Right cardiac atrium (tissue), 5 donors: ENCODE measurements at places on chromosomes 6 and 20.

GRCh38 chr6:73182021-73182607 lies 43.2 kb downstream of the KHDC1L start:
- DNase-seq, result no peak

DNA sequence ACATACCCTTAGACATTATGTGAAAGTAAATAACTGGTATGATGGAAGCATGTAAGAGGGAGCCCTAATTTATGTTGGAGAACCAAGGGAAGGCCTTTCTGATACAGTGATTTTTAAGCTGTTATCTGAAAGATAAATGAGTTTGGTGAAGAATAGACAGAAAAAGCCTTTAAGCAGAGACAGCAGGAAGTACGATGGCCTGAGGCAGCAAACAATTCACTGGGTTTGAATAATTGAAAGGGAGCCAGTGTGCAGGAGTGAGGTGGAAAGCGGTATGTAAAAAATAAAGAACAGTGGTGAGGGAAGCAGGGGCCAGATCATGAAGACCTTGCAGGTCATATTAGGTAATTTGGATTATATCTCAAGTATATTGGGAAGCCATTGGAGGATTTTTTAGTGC lies 4.1 kb upstream of the RAB23 start:
- DNase-seq, result no peak

GRCh38 chr20:34600892-34601653 lies 42.6 kb downstream of the MAP1LC3A start:
- no peak for DNase-seq

- DNase-seq, result peak; percentile 73
Observed at GRCh38 chr6:82144852-82145340, 102.6 kb downstream of the IBTK start.

- no peak for DNase-seq
Observed at GRCh38 chr20:57877131-57877824, 167.5 kb upstream of the PMEPA1 start.

DNA sequence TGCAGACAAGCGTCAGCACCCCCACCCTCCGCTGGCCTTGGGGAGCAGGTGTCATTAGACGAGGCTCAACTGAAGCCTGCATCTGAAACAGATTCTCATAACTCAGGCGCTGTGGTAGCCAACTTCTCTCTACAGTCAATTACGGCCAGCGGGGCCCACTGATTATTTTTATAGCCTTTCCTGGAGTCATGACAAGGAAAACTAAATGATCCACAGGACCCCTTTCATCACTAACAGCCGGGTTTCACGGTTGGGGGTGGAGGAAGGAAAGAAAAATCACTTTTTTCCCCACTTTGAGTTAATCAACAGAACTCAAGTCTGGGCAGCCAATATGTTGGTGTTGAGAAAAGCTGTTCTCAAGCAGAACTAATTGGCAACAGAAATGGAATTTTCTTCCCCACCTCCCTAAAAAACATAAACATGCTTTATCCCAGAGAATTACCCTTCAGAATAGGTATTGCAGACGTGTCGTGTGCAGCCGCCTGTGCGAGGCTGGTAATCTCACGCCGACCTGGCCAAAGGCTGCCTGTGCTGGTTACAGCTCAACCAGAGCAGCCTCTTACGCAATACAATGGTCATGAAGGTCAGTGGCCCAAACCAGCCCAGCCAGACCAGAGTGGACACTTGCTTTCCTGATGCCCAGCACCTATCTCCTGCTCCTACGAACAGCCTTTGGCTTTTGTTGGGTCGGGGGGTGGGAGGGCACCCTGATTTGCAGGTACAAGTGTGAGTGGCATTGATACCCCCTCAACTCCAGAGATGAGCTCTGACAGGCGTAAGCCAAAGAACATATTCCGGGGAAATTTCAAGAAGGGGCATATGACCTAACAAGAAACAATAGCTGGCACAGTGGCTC lies 11.0 kb downstream of the RIPOR3 start:
- DNase-seq, result peak; percentile 73

GRCh38 chr6:53647462-53648094 lies 18.0 kb downstream of the KLHL31 start:
- DNase-seq, result no peak

GRCh38 chr6:139114746-139115145 lies 20.1 kb upstream of the HECA start:
- DNase-seq, result no peak

GRCh38 chr20:51562332-51563173 lies 20.0 kb upstream of the NFATC2 start:
- peak; percentile 95 for DNase-seq

DNA sequence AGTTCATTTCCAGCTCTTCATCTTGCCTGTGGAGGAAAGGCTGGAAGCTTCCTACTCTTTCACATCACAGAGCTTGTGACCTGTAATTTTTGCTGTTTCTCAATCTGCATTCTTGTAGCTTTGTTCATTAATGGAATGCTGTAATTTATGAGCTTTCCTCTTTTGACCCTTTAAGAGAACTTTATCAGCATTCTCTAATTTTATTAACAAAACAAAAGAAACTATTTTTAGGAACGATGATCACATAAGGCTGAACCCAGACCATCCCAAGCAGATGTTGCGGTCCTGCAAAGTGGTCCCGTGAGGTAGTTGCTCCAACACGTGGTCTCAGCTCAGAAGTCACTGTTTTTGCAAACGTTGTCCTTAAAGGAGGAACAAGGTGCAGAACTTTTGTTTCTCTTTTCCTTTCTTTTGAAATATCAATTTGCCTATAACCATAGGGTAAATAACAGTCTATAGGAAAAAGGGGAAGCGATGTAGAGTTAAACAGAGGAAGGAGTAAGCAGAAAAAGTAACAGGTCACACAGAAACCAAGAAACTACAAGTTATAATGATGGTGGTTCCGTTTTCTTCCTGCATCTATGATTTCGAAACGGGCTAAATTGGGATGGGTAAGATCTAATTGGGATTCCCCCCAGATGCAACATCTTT lies 121.3 kb upstream of the PHACTR1 start:
- no peak for DNase-seq

DNA sequence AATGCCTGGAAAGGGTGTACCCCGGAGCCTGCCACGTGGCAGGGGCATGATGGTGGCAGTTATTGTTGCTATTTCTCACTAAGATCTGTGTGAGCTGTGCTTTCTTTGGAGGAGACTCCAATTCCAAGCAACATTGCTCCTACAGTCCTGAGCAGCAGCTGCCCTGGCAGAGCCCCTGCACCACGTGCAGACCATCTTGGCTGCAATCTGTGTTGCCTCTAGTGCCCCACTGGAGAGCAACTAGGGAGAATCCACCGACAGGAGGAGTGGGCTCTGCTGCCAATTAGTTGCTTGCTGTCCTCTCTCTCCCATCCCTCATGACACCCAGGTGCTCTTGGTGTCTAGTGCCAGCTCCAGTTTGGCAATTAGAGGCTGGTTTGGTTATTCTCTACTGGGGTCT lies 116.0 kb downstream of the PXDC1 start:
- no peak for DNase-seq

- DNase-seq, result no peak
Observed at GRCh38 chr6:78594668-78595066, 272.7 kb upstream of the IRAK1BP1 start.

DNA sequence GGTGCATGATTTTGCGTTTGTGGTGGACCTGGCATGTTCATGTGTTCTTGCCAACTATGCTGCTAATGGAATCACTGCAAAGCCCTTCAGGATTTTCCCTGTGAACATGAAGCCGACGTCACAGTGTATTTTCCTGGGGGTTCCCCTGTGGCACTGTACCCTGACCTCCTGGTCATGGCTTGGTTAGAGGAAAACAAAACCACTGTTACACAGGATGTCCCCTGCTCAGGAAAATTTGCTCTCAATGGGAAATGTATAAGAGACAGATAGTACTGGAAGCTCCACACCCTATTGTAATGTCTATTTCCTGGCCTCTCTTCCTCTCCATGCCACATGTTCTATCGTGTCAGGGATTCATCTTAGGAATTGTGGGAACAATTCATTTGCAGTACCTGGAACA lies 19.7 kb downstream of the TSHZ2 start:
- DNase-seq, result no peak

GRCh38 chr20:53597521-53598120 lies 4.0 kb upstream of the ZNF217 start:
- DNase-seq, result no peak

DNA sequence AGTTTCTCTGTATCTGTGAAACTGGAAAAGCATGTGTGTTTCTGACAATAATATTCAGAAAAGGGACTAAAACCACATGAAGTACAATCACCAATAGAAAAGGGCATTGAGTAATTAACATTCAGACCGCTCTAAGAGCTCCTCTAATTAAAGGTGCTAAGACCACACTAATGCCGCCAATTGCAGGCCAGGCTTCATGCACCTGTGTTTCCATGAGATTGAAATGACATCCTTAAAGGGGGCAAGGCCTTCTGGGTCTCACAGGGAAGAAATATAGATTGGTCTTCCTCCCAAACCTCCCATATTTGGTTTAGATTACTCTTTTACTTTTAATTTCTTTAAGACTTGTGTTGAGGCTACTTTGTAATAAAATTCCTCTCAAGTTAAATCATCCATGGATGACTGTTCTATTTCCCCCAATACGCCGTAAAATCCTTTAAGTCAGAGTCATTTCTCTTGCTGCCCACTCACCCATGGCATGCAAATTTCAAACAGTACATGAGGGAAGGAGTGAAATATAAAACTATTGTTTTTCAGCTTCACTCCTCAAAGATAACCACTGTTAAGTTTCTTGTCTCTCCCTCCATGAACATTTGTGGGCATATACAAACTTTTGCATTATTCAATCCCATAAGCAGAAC lies 110.6 kb downstream of the UBE3D start:
- no peak for DNase-seq

DNA sequence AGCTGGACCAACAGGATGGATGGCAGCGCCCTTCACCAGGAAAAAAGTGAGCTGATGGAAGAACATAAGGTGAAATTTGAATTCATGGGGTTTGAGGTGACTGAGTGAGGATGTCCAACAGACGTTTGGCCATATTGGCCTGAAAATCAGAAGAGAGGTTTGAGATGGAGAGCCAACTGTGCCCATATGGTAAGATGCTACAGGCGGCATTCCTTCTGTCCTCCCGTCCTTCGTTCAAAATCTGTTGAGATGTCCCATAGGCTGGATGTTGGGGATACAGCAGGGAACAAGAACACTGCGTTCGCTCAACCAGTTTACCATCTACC lies 468 bp upstream of the CMTR1 start:
- no peak for DNase-seq

DNA sequence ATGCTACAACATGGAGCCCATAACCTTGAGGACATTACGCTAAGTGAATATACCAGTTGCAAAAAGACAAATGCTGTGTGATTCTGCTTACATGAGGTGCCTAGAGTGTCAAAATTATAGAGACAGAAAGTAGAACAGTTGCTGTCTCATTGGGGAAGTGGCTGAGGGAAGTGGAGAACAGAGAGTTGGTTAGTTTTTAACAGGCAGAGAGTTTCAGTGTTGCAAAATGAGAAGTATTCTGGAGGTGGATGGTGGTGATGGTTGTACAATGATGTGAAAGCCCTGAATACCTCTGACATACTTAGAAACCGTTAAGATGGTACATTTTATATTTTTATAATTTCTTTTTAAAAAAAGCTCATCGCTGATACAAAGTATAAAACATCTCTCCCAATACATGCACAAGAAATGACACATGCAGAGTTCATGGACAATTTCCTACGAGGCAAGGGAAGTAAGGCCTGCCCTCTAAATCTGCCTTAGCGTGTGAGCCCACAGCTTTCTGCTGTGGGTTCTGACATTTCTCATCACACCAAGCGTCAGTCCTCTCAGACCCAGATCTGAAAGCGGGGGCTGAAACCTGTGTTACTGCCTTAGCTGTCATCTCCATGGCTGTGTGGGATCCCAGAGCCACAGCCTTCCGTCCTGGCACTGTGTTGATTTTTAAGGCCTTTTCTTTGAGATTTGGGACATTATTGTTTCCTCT lies 126.0 kb downstream of the RNASET2 start:
- DNase-seq, result no peak

- DNase-seq, result no peak
Observed at GRCh38 chr20:2747676-2748235, 52.7 kb downstream of the CPXM1 start.

GRCh38 chr20:56783826-56784225 lies 154.7 kb downstream of the TFAP2C start:
- DNase-seq, result no peak

DNA sequence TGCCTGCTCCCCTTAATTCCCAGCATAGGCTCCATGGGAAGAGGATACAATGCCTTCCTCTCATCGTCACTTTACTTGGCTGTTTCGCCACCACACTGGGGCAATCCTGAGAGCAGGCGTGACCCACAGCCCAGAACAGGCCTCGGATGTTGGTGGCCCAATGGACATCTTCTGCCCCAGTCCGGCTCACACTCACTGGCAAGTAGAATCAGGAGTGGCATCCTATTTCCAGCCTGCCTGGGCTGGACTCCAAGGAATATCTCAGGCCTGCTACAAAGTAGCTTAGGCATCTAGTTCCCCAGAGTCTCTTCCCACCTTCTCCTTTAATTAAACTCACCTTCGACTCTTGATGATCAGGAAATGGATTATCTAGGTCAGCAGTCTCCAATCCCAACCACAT lies 110.5 kb downstream of the LRFN2 start:
- no peak for DNase-seq

DNA sequence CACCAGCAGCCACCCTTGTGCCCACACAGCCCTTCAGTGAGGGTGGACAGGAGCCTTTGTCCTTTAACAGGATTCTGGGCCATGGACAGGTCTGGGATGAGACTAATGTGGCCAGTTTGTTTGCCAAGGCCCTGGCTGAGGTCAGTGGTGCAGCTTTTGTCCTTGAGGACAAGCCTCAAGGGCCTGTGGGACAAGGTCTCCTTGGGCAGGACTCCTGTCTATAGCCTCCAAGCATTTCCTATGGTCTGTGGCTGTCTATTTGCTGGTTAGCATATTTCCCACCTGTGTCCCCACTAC lies 44.1 kb downstream of the SUN5 start:
- no peak for DNase-seq

DNA sequence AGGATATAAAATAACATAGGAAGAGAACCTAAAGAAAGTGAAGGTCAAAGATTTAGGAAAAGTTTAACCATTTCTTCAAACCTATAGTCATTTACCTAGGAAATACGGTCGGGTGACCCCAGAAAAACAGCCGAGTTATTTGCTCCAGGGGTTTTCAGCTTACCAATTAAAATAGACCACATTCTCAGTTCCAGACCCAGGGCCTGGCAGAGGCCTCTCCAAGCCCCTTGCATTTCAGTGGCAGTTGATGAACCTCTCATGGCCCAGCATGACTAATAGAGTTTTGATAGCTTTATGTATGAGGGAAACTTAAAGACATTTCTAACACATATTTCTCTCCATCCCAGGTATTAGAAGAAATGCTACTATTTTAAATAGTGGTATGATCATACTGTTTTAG lies 113.5 kb downstream of the OGFRL1 start:
- DNase-seq, result no peak

DNA sequence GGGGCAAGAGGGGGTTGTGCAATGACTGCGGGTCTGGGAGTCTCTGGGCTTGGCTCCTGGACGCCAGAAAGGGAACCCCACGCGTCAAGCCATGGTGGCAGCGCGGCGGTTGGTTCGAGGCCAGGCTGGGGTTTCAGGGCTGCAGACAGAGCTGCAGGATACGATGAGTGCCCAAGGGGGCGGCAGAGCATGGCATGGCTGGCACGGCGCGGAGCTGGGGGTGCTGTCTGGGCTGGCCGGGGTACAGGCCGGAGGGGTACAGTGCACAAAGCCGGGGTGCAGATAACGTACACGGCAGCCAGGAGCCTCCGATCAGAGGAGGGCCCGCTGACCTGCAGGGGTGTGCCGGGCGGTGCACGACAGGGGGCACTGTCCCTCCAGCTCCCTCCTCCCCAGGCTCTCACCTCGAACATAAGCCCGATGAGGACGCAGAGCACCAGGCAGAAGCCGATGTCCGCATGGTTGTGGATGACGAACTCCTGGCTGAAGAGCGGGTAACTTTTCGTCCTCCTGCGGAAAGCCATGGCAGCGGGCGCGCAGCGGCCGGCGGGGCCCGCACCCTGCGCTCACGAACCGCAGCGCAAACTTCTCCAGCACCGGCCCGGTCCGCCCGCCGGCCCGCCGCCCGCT lies 353 bp downstream of the TRAM2 start:
- DNase-seq, result peak; percentile 73
